ENCODE measurements at places on chromosomes 11 and 22. TPM values are rescaled to one million over a fixed set of nuclear protein-coding genes. Genes with fewer than 3 reads are reported as not detected.

DNA sequence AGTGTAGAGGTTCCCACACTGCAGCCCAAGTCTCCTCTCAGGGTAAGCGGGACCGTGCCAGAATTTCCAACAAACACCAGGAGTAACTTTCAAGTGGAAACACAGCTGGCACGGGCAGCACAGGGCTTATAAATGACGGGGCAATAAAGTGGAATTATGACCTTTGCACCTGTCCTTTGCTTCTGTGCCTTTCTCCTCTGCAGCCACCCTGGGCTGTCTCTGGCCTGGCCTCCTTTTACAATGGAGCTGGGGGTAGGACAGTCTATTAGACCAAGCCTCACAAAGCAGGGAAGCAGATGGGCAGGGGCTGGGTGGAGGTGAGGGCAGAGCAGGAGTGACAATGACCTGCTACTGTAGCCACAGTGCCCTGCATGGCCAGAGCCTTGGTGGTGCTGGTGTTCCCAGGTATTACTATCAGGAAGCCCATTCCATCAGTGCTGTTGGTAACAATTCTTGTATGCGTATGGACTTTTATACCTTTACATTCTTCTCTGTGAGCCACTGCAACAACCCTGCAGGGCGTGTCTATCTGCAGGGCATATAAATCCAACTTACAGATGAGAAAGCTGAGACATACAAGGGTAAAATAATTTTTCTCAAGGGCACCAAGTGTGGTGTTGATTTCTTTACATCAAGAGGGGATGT lies 387.8 kb downstream of the CTTN start:
- DNase-seq = no peak

ME3 gene
- 9.6 TPM for polyA plus RNA-seq

CCDC134 gene
- polyA plus RNA-seq = 5.0 TPM

- DNase-seq = no peak
These were observed 20.5 kb downstream of the FDX1 start for GRCh38 chr11:110450246-110450645.
